ENCODE measurements at places on chromosomes 2 and 18.

- DNase-seq: no peak
Observed at GRCh38 chr2:21418456-21418855, 294.7 kb downstream of the TDRD15 start.

- no peak for DNase-seq
Observed at GRCh38 chr2:241897231-241897916, 27.8 kb downstream of the RTP5 start.

DNA sequence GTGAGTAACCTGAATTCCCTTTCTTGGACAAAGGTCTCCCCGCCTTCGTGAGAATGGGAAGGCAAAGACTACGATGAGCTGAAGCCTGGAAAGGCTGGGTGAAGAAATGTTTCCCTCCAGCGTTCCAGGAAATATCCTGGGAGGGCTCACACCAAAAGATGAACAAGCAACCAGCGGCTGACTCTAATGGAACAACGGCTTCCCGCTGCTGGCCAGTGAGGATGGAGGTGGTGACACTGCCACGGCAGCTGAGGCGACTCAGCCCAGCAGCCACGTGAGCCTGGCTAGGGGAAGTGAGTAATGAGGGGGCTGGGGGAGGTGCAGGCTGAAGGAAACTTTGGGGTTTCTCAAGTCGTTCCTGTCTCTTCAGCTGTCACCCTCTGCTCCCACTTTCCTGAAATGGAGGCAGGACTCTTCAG, 105.0 kb upstream of the SMAD7 start:
- DNase-seq: peak; percentile 46

GRCh38 chr2:181462033-181462432, 4.8 kb downstream of the ITGA4 start:
- DNase-seq: no peak

- DNase-seq: no peak
Observed at GRCh38 chr18:7094427-7094826, 23.2 kb downstream of the LAMA1 start.

DNA sequence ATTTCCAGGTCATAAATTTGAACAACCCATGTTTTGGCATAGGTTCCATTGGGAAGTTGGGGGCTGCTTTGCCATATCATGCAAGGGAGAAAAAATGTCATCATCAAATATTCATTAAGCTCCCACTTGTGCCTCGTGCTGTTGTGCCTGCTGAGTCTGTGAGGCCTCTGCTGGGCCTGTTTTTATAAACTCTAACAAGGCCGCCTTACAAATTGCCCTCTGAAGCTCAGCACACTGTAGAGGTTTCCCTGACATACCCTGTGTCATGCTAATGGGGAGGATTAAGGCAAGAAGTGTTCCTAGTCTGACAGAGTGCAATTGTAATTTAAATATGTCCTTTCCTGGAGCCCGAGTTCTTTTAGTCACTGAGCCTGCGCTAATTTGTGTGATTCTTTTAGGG, 17.6 kb downstream of the OSBPL6 start:
- no peak for DNase-seq

- DNase-seq: no peak
Observed at GRCh38 chr2:225378984-225379383, 20.5 kb upstream of the NYAP2 start.

DNA sequence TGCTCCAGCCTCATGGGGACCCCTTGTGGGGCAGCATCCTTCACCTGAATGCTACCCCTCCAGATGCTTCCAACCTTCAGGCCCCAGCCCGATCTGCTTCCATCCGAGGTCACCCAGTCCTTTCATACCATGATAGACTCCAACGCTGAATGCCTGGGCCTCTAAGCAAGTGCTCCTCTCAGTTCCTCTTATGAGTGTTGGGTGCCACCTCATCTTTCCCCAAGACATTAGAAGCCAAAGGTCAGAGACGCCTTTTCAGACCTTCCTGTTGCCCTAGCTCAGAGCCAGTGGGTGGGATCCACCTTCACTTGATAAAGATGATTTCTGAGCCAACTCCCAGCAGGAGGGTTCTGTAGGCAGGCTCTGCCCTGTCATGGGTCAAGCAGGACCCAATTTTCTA, 174.5 kb upstream of the MGAT5 start:
- no peak for DNase-seq

- no peak for DNase-seq
Observed at GRCh38 chr2:3291750-3292149, 85.9 kb downstream of the EIPR1 start.

- DNase-seq: no peak
Observed at GRCh38 chr2:52269696-52270485, 1238.0 kb upstream of the NRXN1 start.

DNA sequence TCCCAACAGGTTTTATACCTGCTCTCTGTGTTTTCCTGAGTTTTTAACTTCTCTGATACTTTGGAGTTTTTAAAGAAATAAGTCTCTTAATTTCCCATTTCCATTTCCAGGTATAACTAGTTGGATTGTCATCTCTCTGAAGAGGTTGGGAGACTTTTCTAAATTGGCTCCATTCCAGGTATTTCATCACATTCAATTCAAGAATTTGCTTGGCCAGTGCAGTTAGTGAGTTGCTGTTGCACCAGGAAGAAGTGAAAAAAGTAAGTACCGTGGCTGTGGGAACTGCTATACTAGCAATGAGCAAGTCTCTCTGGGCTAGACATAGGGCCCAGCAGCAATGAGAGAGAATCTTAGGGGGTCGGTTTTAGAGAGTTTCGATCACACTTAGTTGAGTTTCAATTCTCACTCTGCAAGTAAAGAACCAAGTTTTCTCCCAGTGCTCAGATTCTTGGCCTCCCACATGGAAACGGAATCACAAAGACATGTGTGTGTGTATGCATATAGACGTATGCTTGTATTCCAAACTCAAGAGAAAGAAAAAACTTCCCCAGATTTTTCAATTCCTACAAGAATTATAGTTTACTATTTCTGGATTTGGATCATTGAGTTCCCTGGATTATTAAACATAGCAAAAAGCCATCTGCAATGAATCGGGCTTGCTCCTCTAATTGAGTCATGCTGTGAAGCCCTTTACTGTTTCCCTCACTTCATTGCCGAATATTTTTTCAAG, 894.4 kb downstream of the BCL11A start:
- no peak for DNase-seq

DNA sequence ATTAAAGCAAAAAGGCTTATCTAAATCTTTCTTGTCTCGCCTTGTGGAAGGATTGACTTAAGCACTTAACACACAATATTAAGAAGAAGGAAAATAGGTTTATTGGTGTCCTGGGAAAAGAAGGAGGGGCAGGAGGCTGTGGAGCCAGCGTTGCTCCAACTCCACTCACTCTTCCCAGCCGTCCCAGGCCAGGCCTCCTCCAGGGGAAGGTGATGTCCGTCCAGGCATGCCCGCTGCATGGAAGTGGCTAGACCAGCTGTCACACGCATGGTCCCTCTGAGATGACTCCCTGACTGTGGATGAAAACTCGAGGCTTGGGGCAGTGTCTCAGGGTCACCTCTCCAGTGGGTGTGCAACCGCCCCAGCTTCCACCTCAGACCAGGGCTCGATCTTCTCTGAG, 281.1 kb downstream of the GALR1 start:
- no peak for DNase-seq

DNA sequence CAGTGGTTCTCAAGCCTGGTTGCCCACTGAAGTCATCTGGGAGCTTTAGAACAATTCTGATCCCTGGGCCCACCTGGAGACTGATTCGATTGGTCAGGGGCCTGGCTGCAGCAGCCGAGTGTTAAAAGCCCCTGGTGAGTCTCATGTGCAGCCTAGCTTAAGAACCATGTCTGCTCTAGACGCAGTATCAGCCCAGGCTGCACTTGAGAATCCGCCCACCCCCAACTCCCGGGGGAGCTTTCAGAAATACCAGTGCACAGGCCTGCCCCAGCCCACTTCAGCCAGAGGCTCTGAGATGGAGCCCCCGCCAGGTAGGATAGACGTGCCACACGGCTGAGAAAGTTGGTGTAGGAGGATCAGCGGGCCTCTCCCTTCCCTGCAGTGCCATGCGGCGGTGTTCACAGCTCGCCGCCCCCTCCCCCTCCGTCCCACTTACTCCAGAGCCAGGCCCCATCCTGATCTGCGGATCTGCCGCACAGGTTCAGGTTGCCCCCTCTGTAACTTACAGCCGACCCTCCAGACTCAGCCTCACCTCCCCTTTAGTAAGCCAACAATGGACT, 209.0 kb upstream of the RAB12 start:
- no peak for DNase-seq

DNA sequence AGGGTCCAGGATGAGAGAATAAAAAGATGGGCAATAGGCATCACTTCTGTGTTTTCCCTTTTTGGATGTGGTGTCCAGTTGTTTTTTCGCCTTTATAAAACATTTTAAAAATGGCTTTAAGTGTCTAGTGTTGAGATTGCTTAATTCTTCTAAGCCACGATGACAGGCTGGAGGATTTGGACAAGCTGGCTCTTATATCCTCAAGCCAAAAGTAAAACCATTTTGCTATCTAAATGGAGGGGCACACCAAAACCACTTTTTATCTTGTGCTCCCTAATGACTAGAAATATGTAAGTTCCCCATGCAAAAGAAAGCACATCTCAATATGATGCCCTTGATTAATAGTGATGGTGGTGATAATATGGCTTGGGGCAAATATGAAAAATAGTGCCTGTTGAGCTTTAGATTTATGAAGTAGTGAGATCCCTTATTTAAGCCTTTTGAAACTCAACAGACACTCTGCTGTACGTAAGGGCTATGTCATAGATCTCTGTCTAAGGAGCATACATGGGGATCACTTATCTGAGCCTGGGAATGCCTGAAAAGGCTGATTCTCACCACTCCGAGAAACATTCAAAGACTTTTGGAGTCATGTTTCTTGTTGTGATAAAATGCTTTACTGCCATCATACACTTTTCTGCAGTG, 185.5 kb downstream of the KCNS3 start:
- DNase-seq: no peak

DNA sequence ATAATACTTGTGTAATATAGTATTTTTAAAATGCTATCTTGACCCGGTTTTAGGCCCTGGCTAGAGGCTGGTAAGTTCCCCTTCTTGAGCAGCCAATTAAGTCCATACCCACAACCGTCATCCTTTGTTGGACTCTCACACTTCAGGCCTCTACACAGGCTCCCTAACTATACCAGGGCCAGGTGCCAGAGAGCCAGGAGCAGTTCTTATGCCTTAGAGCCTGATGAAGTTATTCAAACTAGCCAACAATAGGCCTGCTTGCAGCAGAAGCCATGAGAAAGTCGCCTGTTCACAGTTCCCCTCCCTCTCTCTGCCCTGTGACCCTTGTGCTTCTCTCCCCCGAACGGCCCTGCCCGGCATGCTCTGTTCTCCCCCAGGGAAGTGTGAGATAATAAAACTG, 454.2 kb upstream of the KLHL29 start:
- DNase-seq: no peak

- no peak for DNase-seq
Observed at GRCh38 chr2:231300722-231301076, 94.8 kb upstream of the B3GNT7 start.

DNA sequence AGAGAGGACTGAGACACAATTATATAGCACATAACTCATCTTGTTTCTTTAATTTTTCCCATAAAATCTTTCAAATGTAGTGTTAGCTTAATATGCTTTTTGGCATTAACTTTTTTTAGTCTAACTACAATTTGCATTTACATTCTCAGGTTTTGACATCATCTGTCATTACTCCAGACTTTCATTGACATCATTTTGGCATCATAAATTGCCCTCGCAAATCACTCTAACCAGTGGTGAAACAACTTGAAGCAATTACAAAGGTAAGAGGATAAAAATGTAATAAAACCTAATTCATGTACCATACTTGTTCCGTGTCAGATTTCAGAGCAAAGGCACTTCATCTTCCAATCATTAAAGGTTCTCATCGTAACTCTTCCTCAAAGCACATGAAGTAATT, 41.4 kb downstream of the RFX8 start:
- DNase-seq: no peak

GRCh38 chr2:105344704-105345345, 7.5 kb downstream of the C2orf49 start:
- DNase-seq: no peak

GRCh38 chr2:69741575-69742321, at the start of gene ANXA4:
TSS of gene ANXA4 (plus strand) at chr2:69742134. CDS start at chr2:69781566, 39,432 bp downstream.
- peak; percentile 95 for DNase-seq

DNA sequence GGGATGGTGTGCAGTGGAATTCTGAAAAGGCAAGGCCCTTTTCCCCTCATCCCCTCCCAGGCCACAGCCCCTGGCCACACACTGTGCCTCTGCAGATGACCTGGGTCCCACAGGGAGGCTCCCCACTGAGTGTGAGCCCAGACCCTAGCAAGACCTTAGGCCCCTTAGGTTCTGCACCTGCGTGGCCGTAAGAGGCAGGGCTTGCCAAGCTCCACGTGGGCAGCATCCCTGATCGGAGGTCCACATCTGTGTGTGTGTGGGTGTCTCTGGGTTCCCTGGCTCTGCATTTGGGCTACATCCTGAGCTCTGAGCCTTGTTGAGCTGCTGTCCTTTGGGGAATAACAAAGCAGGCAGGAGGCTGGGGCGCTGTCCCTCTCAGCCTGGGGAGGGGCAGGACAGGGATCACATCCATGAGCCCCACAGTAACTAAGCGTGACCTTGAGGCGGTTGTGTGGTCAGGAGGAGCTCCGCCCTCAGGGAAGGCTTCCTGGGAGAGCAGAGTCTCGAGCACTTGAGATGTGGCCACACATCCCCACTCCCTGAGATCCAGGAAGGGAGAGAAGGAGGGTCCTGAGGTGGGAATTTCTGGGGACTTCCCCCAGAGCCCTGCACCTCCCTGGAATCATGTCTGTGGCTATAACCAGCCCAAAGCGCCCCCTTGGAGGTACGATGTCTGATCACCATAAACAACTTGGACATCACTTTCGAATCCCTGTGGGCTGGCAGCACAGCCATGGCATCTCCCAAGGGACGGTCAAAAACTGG, 84.8 kb downstream of the STPG4 start:
- no peak for DNase-seq

DNA sequence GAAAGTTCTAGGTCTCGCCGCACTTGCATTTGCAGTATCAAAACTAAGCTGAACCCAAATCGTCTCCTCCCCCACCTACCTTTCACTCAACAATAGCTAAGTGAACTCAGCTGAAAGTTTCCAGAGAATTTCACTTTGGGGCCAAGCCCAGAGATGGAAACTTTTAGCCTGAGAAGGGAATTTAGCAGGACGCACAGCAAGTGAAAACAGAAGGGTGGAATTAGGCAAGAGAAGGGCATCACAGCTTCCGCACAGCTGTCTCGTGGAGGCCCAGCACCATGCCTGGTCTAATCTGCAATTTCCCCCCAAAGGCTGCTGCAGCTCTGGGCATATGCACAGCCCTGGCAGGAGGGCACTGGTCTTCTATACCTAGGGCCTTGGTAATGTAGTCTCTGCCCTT, 262.0 kb downstream of the TNS1 start:
- no peak for DNase-seq

- no peak for DNase-seq
Observed at GRCh38 chr18:6668836-6669235, 60.7 kb upstream of the ARHGAP28 start.

GRCh38 chr2:101435001-101435862, 39.7 kb downstream of the RFX8 start:
- DNase-seq: no peak

GRCh38 chr2:239689410-239689809, 288.6 kb upstream of the HDAC4 start:
- DNase-seq: no peak

DNA sequence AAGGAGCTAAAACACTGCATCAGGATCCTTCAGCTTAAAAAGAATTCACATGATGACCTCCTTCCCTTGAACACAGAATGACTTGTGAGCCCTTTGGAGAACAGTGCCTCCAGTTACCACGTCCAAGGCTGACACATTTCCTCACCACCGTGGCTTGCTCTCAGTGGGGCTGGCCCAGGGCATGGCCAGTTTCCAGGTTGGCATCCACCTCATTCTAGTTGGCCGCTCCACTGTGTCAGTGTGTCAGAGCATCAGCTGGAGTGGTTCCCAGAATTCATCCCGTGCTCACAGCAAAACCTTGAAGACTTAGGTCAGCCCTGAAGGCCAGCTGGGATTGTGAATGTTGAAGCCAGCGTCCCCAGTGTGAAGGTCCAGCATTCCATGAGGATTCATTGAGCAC, 158.5 kb downstream of the INSIG2 start:
- no peak for DNase-seq

Data from mucosa of descending colon (tissue), 3 donors.